ENCODE measurements at places on chromosomes 1 and 21.

GRCh38 chr1:91282695-91283420 lies 121.8 kb downstream of the HFM1 start:
- peak; percentile 77 for DNase-seq

DNA sequence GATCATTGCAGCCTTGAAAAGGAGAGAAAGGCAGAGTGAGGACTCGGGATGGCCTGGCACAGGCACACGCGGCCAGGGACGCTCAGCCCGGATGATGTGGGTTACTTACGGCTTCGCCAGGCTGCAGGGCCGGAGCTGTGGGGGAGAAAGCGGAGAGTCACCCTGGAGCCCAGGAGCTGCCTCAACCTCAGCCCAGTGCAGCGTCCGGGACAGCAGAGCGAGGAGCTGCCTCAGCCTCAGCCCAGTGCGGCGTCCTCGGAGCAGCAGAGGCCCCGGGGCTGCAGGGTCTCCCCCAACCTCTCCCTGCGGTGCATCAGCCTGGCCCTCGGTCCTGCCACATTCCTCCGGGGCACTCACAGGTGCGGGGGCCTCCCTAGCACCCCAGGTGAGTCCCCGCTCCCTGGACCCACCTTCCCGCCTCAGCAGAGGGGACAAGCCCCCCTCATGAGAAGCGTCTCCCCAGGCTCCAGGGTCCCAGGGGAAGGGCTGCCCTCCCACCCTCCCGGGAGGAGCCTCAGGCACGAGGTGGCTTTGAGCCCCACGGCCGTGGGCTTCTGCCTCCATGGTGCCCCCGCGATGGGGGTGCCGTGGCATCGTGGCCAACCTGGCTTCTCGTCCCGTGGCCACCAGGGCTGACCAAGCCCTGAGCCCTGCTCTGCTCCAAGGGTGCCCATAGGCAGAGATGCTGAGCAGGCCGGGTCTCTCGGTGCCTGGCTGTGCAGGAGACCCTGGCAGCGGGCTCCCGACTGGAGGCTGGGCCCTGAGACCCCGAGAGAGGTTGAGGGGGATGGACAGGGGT lies 10.5 kb upstream of the RNF223 start:
- no peak for DNase-seq

- DNase-seq = peak; percentile 20
Measured at GRCh38 chr1:174160109-174160473, 771 bp downstream of the RABGAP1L start.

- no peak for DNase-seq
Measured at GRCh38 chr21:46194374-46195334, 10.4 kb upstream of the SPATC1L start.

DNA sequence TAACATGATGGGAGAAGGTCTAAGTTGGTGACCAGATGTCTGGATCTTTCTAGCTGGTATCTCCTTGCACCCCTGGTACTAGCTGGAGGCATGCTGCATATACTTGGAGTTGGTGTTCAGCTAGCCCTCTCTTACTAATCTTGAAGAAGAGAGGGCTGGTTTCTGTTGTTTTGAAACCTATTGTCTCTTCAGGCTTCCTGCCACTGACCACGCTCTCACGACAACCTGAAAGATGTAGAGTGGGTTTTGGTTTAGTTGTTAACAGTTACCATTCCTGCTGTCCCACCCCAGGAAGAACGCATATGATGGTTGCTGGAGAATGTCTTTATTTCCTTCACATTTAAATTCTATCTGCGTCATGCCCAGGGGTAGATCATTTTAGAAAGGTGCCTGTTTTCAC lies 3.6 kb downstream of the MAN1C1 start:
- no peak for DNase-seq

All from head of caudate nucleus (tissue), 42 donors.